Adipocyte (in vitro differentiated cells): ENCODE measurements at places on chromosomes 1 and 21.

- no peak for DNase-seq
Observed at GRCh38 chr1:63423649-63424048, 56.2 kb downstream of the ALG6 start.

DNA sequence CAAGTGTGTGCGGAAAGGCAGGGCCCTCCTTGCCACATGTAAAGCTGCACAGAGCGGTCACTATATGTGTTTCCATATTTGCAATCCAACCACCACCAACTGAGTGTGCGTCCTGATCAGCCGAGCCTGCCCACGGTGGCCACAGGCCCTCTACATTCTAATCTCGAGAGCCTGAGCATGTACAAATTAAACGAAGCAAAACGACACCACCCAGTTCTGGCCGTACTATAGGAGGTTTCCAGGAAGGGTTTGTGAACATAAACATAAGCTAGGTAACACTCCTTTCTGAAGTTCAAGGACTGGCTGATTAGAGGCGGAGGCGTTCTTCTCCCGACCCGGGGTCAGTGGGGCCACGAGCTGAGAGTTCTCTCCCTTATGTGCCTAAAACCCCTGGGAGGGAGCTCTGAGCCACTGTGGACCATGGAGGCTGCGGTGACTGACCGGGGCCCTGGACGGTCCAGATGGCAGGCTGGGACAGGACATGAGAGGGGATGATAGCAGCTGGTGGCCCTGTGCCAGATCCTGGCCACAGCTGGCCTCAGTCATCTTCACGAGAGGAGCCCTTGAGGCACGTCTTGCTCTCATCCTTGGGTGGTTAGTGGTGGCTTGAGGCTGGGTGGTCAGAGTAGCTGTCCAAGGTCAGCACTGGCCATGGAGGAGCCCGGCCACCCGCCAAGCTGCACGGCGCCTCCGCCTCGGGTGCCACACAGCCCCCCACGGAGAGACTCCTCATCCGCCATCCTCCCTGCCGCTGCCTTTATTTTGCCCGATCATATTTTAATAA is 39.1 kb upstream of the TRAPPC10 start:
- DNase-seq, result no peak

- peak; percentile 48 for DNase-seq
Observed at GRCh38 chr1:64733581-64734286, 11.1 kb upstream of the RAVER2 start.

DNA sequence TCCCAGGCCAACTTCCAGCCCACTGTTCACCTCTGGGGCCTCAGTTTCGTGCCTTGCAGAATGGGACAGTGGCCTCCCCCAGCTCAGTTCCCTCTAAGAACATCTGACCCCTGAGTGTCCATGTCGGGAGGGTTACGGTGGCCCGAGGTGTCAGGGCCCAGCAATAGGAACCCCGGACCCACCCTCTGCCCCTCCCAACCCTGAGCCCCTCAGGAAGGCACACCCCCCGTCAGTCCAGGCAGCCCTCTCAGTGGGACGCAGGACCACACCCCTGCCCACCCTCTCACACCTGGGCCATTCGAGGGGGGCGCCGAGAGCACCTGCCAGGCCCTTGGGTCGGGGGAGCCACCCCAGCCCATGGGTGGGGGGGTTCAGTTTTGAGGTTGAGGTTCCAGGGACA is 447 bp downstream of the TTC34 start:
- DNase-seq, result no peak

DNA sequence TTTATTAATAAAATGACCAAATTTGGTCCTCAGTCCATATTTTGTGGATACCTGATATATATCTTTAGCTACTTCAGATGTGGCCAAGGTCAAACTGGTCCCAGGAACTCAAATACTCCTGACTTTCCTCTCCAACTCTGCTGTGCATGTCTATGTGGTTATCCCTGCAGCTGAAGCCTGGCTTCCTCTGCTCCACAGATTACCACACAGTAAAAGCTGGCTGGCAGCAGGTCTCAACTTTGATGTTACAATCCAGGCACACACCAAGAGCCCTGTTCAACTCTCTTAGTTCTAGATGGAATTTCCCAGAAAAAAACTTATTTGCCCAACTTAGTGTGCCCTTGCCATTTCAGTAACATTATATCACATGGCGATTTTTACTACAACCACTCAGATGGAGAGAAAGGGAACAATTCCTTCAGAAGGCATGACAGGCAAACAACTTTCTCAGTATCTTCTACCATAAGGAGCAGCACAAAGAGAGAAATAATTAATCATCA is 479.5 kb downstream of the PLPP3 start:
- peak; percentile 30 for DNase-seq

GRCh38 chr1:154469844-154470560 is 32.0 kb upstream of the TDRD10 start:
- DNase-seq, result no peak

DNA sequence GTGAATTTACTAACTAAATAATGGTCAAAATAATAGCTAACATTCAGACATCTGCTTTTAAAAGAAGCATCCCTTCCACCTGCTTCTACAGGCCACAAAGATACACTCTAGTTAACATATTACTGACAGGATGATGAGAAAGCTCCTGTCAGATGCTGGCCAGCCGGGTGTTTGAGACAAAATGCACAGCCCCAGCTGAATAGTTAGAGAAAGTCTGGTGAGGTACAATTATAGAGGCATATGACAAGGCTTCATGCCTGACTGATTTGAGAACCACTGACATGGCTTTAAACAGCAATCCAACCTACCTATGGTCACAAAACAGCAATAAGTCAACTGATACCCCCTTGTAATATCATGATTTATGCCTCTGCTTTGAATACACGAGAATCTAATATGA is 137.0 kb downstream of the DENND1B start:
- DNase-seq, result no peak

- no peak for DNase-seq
Observed at GRCh38 chr1:161351482-161351881, 16.2 kb downstream of the CFAP126 start.

DNA sequence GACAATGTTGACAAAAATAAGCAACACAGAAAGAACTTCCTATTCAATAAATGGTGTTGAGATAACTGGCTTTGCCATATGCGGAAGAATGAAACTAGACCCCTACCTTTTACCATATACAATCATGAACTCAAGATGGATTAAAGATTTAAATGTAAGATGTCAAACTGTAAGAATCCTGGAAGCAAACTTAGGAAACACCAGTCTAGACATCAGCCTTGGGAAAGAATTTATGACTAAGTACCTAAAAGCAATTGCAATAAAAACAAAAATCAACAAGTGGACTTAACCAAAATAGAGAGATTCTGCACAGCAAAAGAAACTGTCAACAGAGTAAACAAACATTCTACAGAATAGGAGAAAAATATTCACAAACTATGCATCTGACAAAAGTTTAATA is 16.1 kb upstream of the CLDN8 start:
- no peak for DNase-seq

- no peak for DNase-seq
Observed at GRCh38 chr1:25003457-25004190, 73.5 kb upstream of the RUNX3 start.

DNA sequence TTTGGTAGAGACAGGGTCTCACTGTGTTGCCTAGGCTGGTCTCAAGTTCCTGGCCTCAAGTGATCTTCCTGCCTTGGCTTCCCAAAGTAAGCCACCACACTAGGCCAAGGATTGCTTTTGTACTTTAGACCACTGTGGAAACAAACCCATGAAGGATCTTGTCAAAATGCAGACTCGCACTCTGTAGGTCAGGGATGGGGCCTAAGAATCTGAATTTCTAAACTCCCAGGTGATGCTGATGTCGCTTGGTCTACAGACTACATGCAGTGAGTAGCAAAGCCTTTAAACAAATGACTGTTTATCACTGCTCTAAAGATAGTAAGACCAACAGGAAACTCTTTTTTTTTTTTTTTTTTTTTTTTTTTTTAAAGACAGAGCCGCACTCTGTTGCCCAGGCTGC is 54.1 kb upstream of the MUTYH start:
- DNase-seq, result no peak

- DNase-seq, result no peak
Observed at GRCh38 chr1:243758647-243759046, 91.4 kb downstream of the AKT3 start.

DNA sequence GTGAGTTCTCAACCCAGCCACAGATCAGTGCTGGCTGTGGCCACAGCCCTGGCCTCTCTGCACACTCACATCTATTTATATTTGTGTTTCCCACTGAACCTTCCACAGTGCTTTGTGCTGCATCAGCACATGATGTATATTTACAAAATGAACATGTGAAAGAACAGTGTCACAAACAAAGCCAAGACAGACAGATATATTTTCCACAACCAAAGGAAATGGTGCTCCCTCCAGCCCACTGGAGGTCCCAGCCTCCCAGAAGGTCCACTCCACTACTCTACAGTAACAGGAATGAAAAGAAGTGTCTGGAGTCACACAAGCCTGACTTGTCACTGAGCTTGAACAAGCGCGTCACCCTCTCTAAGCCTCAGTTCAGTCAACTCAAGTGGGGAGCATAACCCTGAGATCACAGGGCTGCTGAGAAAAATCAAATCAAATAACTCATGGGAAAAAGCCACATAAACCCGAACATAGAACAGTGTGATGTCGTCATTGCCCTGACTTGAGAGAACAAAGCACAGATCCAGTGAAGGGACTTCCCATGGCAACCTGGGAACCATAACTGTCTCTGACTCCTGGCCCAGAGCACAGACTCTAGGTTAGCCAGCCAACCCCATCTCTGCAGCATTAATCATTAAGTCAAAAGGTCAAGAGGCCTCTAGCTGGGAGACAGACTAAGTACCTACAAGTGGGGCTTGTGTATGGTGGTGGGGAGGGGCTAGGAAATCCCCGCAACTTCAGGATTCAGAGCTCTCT is 121.2 kb downstream of the TRABD2B start:
- DNase-seq, result no peak

- peak; percentile 90 for DNase-seq
Observed at GRCh38 chr1:23727362-23727811, 15.9 kb upstream of the ELOA start.

DNA sequence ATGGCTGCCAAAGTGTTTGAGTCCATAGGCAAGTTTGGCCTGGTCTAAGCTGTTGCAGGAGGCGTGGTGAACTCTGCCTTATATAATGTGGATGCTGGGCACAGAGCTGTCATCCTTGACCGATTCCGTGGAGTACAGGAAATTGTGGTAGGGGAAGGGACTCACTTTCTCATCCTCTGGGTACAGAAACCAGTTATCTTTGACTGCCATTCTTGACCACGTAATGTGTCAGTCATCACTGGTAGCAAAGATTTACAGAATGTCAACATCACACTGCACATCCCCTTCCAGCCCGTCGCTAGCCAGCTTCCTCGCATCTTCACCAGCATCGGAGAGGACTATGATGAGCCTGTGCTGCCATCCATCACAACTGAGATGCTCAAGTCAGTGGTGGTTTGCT is 215.8 kb upstream of the JUN start:
- no peak for DNase-seq

GRCh38 chr1:36419140-36419539 is 21.4 kb upstream of the LSM10 start:
- DNase-seq, result no peak

DNA sequence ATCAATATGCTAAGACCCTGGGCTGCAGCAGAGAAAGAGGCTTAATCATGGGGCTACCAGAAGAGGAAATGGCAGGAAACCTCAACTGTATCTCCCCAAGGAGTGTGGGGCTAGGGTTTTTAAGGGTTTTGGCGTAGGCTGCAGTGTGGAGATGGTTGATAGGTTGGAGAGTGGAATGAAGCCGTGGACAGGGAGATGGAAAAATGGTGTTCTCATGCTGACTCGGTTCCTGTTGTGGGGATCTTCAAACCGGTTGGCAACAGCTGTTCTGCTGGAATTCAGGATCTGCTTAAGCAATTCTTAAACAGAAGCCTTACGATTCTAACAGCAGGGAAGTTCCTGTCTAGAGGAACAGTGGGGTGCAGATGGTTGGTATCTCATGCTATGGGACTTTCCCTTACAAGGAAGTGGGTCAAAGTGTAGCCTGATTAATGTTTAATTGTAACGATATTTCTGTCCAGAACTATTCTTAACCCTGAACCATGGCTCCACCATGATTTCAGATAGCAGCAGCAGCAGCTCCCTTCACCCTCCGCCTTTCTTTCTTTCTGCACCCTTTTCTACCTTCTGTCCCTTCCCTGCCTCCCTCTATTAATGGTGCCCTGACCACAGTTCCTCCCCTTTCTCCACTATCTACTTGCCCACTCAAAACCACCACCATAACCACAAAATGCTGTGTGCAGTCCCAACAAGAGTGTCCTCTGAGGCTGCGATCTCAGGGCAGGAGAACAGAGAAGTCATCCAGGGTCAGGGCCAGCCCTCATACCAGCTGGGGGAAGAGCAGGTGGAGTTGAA is 30.8 kb downstream of the RSPH1 start:
- DNase-seq, result no peak

DNA sequence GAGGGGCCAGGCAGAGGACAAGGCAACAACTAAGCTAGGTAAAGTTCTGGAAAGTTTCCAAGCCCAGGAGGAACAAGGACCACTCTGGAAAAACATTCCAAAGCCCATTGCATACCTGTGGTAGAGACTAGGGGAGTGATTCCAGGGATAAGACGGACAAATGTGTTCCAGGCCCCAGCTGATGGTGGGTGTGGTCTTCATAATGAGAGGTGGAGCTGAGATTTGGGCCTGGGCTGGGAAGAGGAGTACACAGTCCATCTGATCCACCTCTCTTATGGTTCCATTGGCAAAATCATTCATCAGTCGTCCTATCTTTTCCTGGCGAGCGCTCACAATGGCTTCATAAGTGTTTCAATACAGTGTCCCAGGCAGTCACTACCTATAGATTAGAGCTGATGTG is 4.5 kb downstream of the KLHDC7A start:
- no peak for DNase-seq

DNA sequence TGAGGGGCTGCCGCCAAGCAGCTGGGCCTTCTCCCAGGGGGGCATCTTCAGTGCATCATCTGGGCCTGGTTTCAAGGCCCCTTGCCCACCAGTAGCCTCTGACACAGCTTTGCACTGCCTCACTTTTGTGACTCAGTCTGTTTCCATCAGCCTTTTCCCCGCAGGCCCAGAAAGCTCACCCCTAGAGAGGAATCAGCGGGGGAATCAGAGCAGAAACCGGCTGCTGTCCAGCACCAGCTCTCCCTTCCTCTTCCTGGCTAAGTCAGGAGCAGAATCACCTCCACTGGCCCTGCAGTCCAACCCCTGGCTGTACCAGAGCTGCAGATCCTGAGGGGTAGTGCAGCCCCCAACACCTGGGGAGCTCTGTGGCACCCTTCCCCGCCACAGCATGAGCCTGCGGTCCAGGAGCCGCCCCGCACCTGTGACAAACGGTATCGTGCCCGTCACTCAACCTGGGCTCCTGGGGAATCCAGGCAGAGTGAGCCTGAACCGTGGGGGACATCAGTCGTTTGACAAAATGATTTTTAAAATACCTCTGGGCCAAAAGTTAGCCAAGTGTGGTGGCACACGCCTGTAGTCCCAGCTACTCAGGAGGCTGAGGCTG is 83.3 kb upstream of the TMEM51 start:
- DNase-seq, result no peak

GRCh38 chr1:166064951-166065350 is 101.8 kb downstream of the FAM78B start:
- DNase-seq, result no peak

GRCh38 chr1:62621907-62622306 is 24.6 kb downstream of the ANGPTL3 start:
- DNase-seq, result peak; percentile 95
